Naive thymus-derived CD4-positive, alpha-beta T cell (primary cell): ENCODE measurements at places on chromosomes 11 and 22. TPM values are rescaled to one million over a fixed set of nuclear protein-coding genes. Genes with fewer than 3 reads are reported as not detected.

BCL2L13 gene
- total RNA-seq = 27.4 and 32.8 TPM in 2 replicates

SLC43A1 gene
- total RNA-seq = 19.2 TPM

SUSD2 gene
- 1.7 TPM for total RNA-seq

CNTF gene
- 2.9 TPM for total RNA-seq
